Left ventricle myocardium superior (tissue), 1 donor: ENCODE measurements at places on chromosomes 3 and 15. TPM values are rescaled to one million over a fixed set of nuclear protein-coding genes. Genes with fewer than 3 reads are reported as not detected.

The ENTPD3 gene
- 0.12 TPM for total RNA-seq

The SLC6A1 gene
- total RNA-seq: 0.62 TPM

The GREM1 gene
- total RNA-seq: 0.52 TPM

The CISH gene
- 10.2 TPM for total RNA-seq

The MEX3B gene
- 3.6 TPM for total RNA-seq

The RLBP1 gene
- not detected for total RNA-seq
